ENCODE measurements at places on chromosomes 7 and 10.
A peak's percentile ranks its signal among the peaks of the same experiment; 100 is the strongest.

DNA sequence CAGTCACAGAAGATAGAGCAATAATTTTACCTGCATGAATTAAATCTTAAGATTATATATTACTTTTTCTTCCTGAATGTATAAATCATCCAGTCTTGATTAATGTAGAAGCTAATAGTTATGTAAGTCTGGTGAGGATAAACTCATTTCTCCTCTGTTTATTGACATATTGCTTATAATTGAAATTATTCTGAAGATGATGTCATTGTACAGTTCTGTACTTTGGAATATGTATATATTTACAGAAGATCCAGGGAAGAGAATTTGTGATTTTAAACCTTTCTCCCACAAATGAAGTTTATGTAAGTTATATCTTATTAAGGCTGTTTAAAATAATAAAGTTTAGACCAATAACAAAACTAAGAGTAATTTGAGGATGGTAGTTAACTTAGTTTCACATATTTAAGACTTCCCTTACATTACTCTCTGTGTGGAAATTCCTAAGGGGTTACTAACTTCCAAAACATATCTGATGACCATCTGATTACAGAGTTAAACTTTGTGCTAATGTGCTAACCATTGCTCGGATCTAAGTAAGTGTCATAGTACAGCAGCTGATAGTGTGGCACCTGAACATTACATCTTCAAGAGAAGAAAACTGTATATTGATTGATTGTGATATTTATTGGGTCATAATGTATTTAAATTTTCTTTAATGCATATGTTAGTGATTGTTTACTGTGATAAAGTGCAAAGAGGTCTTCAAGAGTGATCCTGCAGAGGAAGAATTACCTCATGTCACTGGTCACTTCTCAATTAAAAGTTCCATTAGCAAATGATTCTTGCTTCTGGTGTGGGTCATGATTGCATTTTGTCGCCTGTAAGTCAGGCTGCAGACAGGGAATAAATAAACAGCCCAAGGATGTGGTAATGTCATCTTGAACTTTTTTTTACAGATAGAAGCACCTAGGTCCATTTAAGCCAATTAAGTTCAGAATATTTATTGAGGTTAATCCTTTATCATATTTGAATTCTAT is 96.9 kb downstream of the UBE3C start:
- DNase-seq = no peak

GRCh38 chr7:20560325-20561180 is 54.9 kb upstream of the ABCB5 start:
- DNase-seq = no peak

- DNase-seq = no peak
These were observed 83.6 kb upstream of the CACUL1 start for GRCh38 chr10:118838364-118838763.

DNA sequence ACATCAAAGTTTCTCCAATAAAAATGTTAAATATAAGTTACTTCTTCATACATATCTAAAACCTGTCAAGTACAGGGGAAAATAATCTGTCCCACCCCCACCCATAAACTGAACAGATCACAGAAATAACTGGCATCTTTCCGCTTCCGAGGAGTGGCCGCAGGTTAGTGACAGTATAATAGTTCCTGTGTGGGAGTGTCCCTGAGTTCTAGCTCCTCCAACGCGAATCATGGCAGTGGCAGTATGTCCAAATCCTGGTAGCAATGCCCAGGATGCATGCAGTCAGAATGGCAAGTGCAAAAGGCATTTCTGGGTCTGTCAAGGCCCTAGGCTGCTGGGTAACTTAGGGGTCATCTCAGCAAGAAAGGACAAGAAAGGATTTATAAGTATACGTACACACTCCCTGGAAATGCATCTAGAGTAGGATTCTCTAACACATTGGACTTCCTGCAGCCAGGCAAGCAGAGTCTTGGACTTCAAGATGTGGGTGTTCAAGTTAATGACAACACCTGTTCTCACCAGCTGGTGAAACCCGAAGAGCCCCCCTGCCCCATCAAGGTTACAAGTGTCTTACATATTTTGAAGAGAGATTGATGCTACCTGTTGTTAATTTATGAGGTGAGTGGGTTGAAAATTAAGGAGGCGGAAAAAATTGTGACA is 94.4 kb upstream of the COL1A2 start:
- peak; percentile 55 for DNase-seq

DNA sequence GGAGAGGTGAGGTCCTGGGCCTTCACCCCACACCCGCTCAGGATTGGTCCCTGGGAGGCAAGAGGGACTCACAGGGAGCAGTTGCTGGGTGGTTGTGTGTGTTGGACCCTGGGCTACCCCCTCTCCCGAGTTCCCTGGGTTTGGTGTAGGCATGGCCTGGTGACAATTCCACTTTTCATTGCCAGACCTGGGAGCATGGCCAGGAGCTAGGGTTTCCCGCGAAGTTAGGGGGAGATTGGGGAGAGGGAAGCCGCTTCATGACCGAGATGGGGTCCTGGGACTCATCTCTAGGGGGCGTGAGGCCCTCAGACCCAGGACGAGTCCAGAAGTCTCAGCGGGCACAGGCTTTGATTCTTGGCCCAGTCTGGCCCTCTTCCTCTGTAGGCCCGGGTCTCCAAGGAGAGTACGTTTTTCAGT is 606 bp downstream of the PALD1 start:
- no peak for DNase-seq

GRCh38 chr7:156792611-156793010 is 100.4 kb downstream of the LMBR1 start:
- no peak for DNase-seq

- DNase-seq = no peak
These were observed 91.5 kb upstream of the EFCAB10 start for GRCh38 chr7:105672801-105673200.

DNA sequence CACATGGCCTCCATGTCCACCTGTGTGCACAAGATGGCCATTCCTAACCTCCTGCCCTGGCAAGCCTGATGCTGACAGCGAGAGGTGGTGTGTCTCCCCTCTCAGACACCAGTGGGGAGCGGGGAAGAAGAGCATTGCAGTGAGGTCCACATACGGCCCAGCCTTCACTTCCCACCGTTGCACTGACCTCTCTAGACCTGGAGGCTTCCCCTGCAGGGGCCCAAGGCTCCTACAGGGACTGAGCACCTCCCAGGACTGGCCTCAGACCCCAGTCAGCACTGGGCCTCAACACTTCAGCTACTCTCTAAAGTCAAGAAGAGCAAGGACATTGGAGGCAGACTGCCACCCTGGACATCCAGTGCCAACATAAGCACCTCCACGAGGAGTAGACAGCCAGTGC is 15.9 kb downstream of the STK32C start:
- DNase-seq = no peak

DNA sequence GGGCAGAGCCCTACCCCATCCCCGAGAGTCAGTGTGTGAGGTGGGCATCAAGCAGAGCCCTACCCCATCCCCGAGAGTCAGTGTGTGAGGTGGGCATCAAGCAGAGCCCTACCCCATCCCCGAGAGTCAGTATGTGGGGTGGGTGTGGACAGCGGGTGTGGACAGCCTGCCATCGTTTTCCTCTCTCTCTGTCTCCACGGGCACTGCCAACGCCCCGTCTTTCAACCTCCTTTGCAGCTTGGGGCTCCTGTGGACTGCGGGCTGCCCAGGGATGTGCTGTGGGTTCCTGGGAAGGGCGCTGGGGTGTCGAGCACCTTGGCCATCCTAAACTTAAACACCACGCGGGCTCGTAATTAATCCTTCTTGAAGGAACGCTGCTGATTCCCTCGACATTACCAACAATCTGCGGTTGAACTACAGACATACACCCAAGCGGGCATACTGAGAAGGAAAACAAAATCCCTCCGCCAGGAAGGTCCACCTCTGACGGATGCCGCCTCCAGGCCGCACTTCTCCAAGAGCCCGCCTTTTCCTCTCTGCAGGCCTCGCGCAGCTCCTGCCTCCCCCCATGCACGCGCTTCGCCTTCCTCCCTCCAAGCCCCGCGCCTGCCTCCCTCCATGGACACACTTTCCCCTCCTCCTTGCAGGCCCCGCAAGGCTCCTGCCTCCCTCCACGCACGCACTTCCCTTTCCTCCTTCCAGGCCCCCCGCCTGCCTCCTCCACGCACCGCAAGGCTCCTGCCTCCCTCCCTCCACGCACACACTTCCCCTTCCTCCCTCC is 65.1 kb downstream of the ADARB2 start:
- no peak for DNase-seq

DNA sequence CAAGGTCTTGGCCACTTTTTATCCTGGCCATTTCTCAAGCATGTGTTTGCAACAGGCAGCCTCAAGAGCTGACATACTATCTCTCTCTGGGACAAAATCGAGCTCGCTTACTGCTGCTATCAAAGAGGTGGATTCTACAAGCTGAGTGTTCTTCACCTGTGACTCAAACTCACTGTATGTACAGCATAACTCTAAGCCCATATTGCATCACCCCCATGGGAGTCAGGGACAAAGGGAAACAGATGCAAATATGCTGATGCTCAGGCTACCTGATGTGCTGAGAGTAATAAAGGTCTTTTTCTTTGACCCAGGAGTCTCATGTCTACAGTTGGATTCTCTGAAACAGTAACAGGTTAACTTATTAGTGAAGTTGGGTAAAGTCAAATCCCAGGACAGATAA is 45.2 kb downstream of the PCLO start:
- no peak for DNase-seq

DNA sequence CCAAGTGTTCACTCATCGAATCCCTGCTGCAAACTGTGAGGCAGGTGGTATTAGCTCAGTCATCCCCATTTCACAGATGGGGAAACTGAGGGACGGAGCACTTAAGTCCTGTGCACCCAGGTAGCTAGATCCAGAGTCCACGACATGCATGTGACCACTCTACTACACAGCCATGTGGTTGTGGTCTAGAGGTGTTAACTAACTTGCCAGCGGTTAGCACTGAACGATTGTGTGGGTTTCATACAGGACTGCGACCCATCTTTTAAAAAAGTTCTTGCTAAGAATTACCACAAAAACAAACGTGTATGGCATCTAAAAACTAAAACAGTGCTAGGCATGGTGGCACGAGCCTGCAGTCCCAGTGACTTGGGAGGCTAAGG is 16.1 kb upstream of the ABCC2 start:
- no peak for DNase-seq

- DNase-seq = no peak
These were observed 13.0 kb upstream of the VIPR2 start for GRCh38 chr7:159157714-159158113.

GRCh38 chr7:31106303-31107105 is 54.4 kb downstream of the ADCYAP1R1 start:
- no peak for DNase-seq

GRCh38 chr10:114852197-114852596 is 30.6 kb downstream of the FHIP2A start:
- no peak for DNase-seq

DNA sequence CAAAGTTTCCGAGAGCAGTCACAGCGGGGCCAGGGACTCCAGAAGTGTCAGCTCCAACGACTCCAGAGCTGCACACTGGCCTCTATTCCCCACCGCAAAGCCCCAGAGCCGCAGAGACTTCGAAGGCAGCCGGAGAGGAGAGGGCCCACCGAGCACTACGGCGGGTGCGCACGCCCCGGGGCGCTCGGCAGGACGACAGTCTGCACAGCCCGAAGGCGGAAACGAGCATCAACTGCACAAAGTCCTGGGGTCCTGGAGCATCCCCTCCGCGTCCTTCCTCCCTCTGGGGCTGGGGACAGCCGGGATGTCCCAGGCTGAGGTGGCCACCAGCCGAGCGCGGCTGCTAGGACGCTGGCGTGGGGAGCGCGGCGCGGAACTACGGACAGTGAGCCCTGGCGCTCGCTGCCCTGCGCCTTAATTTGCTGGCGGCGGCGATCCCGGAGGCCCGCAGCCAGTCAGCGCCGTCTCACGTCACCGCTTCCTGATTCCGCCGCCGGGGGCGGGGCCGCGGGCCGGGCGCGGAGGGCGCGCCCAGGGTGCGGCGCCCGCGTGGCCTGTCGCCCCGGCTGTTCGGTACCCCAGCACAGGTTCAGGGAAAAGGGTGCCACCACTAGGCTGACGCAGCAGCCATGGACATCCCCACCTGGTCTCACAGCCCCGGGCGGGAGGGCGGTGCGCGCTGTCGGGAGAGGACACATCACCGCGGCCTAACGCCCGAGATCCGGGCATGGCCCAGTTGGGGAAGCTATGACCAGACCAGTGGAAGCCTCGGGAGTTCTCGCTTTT is at the start of gene TBX20:
Gene TBX20, minus strand, starts transcription at position 391 of the 786 bp plus-strand sequence. CDS start 480 bp downstream, outside the sequence.
- DNase-seq = peak; percentile 87

GRCh38 chr10:47388879-47389278 is 4.8 kb upstream of the ZNF488 start:
- DNase-seq = no peak

- peak; percentile 15 for DNase-seq
These were observed 595.1 kb downstream of the PARD3 start for GRCh38 chr10:34219753-34220548.

- no peak for DNase-seq
These were observed 99.4 kb downstream of the CTBP2 start for GRCh38 chr10:125060826-125061556.

- DNase-seq = no peak
These were observed 44.9 kb downstream of the MYPN start for GRCh38 chr10:68154211-68154497.

- DNase-seq = no peak
These were observed 33.9 kb downstream of the ECHDC3 start for GRCh38 chr10:11776080-11776479.

DNA sequence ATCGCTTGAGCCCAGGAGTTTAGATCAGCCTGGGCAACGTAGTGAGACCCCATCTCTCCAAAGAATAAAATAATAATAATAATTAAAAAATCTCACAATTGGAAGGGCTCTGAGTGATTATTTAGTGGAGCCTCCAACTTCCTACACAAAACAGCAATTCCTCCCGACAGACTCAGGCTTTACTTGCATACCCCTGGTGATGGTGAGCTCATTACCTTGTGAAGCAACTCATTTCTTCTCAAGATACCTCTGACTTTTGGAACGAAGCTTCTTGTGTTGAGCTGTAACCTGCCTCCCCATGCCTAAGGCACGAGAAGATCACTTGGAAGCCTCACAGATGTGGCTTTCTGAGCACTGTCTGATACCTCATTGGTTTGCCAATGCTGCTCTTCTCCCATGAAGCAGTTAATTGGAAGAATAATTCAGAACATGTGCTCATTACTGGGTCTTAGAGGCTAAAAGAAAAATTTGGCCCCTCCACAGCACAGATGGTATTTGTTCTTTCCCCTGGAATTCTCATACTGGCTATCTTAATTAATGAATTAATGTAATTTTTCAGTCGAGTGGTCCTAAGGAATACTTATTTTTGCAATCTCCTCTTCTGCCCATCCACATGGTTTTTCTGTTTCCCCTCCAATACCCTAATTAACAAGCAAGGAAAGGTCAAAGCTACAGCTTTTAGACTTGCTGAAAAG is 769.0 kb downstream of the TYW1 start:
- DNase-seq = no peak

DNA sequence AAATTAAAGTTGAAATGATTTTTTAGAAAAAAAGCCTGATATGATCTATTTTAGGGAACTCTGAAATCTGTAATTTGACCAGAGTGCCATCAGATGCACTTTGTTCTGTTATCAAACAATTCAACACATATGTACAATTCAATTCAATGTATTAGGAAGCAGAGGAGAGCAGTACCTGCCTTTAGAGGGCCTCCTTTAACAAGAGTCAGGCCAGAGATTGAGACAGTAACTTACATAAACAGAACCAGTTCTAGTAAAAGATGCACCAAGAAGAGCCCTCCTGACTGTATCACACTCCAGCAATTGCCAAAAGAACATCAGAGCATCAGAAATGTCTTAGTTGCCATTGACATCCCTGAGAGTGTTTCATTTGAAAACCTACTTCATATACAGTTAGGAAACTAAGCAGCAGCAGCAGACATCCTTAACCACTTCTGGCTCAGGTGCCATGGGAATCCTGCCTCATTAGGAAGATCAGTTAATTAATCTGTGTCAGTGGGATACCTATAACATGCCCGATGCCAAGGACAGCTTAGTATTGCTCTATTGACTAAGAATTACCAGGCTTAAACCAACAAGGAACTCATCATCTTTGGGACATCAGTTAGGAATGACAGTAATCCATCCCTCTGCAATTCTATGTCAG is 1222.6 kb upstream of the LRRN3 start:
- DNase-seq = no peak

Measured in SW480 (cell line).